GM12891 (cell line): ENCODE measurements at places on chromosomes 3 and 15.

DNA sequence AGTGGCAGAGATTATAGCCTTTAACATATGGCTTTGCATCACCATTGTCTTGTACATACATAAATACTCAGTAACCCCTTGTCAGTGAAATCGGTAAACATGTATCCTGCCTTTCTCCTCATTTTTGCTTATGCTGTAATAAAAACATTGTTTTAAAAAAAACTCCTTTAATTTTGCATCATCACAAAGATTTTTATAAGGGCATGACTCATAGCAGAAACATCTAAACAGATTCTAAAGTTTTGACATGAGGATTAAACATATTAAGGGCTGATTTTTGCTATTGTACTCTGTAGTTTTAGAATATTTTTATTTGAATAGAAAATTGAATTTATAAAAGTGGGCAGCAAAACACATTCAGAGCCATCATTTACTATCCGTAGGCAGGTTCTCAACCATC, 275.9 kb downstream of the ZIC4 start:
- no peak for DNase-seq

DNA sequence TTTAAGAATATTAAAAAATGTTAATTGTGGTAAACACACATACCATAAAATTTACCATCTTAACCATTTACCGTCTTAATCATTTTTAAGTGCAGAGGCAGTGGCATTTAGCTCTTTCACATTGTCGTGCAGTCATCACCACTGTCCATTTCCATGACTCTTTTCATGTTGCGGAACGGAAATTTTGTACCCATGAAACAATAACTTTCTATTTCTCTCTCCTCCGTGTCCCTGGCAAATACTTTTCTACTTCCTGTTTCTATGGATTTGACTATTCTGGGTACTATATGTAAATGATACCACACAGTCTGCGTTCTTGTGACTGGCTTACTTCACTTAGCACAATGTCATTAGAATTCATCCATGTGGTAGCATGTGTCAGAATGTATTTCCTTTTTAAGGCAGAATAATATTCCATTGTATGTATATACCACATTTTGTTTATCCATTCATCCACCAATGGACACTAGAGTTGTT, 27.9 kb downstream of the AKAP13 start:
- DNase-seq, result no peak

DNA sequence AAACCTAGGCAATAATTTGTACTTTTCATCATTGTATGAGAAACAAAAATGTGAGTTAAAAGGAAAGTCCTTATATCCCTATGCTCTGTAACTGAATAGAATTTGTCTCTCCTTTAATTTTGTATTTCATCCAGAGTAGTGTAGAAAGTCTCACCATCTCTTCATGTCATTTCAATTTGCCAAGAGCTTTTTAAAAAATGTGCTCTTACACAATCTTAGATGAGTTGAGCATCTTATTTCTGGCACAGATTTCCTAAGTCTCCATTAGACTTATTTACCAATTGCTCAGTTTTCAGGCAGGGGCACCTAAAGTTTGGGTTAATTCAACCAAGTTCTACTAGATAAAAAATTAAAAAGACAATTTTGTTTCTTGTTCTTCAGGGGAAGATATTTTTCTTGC, 201.5 kb upstream of the RBMS3 start:
- DNase-seq, result no peak

DNA sequence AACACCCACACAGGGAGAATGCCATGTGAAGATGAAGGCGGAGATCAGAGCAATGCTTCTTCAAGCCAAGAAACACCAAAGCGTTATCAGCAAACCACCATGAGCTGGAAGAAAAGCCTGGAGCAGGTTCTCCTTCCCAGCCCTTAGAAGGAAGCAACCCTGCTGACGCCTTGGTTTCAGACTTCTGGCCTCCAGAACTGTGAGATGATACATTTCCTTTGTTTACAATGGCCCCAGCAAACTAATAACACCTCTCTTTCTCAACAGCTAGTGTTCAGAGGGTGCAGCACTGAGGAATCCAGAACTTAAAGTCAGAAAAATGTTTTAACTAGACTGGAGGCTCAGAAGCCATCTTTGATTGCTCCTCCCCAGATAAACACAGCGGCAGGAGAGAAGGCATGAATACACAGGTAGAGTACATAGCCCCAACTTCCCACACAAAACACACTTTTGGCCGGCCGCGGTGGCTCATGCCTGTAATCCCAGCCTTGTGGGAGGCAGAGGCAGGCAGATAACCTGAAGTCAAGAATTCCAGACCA, 132.4 kb upstream of the LPP start:
- DNase-seq, result no peak

DNA sequence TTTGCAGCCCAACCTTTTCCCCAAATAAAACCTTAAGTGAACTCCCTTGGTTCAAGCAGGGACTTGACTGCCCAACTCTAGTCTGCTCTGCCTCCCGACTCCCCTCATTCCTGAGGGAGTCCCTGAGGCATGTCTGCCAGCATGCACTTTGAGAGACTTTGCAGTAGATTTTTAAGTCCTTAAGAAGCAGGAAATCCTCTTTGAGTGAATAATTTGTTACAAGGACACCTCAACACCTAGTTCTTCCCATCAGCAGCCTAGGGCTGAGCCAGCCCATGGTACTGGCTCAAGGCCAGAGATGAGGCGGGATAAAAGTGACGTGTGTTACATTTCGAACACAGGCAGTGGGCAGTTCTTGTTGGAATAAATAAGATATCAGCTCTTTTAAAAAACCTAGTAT, 204.3 kb upstream of the SLC2A2 start:
- DNase-seq, result no peak

DNA sequence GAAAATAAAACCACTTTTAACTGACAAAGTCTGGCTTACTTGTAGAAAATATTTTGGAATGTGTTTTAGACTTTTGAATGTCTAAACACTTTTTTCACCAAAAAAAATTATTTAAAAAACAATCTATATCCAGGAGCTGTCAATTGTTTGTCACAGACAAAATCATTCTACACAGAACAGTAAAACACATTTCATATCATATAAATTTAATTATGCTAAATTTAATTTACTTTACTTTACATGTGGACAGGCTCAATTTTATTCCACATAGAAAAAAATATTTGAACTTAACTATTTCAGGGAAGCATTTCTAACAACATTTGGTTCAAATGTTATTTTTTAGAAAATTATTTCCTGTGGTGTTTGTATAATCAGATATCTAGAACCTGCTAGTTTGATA, 1417.0 kb downstream of the ZPLD1 start:
- DNase-seq, result no peak

DNA sequence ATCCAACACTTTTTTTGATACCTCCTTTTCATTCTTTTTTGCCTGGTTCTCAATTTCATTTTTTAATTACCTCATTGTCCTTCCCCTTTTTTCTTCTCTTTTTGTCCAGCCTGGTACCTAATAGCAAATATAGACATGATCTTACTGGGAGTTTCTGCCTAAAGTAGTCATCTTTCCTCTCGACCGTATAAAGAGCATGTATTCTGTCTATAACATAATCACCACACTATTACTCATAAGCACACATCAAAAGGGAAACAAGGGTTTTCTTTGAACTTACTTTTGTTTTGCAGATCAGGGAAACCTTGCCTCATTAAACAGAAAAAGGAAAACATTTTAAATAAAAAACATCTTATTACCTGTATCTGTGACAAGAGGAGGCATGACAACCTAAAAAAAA, 33.0 kb downstream of the FAM98B start:
- DNase-seq, result no peak

GRCh38 chr3:62229908-62230307, 143.4 kb downstream of the FEZF2 start:
- no peak for DNase-seq

GRCh38 chr3:100129941-100130340, 15.6 kb upstream of the FILIP1L start:
- DNase-seq, result no peak

DNA sequence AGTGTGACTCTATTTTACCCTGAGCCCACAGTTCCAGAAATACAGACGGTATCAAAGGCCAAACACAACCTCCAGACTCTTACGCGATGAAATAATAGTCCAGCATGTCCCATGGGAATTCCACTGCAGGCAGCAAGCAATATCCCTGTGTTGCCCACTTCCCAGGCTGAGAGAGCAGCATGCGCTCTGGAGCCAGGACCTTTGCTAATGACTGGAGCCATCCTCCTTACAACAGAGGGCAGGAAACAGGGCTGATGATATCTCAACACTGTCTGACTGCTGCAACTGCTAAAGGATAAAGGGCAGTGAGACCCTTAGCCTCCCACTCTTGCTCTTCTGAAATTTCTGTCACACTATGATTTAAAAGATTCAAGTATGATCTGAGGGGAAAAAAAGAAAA, 34.8 kb downstream of the MCF2L2 start:
- DNase-seq, result no peak

GRCh38 chr3:45003859-45004258, 22.2 kb upstream of the CLEC3B start:
- no peak for DNase-seq

- no peak for DNase-seq
These were observed 586.9 kb upstream of the SGO1 start for GRCh38 chr3:20772869-20773268.

DNA sequence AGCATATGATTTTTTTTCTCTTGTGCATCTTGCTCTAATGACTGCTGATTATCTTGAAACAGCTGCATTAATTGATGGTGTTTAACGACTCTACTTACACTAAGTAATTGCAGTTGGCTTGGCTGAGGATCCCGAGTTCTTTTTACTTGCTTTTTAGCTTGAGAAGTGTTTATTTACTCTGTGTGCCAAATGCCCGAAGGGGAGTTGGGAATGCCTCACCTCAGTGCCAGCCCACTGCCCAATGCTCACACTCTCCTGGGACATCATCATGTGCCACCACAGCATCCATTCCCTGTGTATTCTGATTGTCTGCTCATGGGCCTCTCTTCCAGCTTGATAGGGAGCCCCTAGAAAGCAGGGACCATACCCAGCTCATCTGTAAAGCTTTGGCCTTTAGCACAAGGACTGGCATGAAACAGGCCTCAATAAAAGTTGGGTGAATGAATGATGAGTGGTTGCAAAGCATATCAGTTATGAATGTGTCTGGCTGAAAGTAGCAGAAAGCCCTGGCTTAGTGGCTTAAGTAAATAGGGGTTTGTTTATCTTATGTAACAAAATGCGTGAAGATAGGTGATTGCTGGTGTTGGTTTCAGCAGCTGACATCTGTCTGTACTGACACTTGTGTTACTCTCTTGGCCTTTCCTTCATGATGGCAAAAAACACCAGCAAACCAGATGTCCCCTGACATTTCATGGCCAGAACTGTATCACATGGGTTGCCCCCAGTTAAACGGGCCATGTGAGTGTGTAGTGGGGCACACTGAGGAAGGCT, 8.1 kb downstream of the PXYLP1 start:
- no peak for DNase-seq

GRCh38 chr3:65779390-65779789, 259.3 kb downstream of the MAGI1 start:
- no peak for DNase-seq

- no peak for DNase-seq
These were observed 1.2 kb upstream of the GPR176 start for GRCh38 chr15:39921274-39921638.

DNA sequence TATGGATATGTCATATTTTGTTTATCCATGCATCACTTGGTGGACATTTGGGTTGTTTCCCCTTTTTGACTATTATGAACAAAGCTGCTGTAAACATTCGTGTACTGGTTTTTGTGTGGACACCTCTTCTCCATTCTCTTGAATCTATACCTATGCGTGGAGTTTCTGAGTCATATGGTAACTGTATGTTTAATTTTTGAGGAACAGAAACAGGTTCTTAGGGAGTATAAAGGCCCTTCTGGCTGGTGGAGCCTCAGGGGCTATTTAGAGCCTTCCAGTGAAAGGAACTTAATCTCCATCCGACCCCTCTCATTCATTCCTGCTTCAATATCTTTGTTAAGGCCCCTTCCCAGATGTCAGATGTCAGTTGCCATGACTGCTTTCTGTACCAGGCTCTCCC, 14.1 kb upstream of the CTXND1 start:
- DNase-seq, result no peak

DNA sequence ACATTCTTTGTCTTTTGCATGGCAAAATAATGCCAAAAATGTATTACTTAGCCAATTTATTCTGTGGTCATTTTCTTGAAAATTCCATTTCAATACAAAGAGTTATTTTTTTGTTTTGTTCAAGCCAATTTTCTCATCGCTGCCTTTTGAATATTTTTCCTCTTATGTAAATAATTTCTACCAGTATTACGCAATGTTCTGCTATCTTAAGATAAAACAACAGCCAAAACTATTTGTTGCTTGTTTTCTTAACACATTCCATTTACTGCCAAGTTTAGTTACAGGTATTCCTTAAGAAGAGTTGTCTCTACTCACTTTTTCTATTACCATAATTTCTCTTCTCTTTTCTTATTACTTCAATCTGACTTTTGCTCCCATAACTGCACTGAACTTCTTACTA, 163.1 kb downstream of the ROBO1 start:
- no peak for DNase-seq

- DNase-seq, result no peak
These were observed 52.6 kb downstream of the HMG20A start for GRCh38 chr15:77473328-77473727.

DNA sequence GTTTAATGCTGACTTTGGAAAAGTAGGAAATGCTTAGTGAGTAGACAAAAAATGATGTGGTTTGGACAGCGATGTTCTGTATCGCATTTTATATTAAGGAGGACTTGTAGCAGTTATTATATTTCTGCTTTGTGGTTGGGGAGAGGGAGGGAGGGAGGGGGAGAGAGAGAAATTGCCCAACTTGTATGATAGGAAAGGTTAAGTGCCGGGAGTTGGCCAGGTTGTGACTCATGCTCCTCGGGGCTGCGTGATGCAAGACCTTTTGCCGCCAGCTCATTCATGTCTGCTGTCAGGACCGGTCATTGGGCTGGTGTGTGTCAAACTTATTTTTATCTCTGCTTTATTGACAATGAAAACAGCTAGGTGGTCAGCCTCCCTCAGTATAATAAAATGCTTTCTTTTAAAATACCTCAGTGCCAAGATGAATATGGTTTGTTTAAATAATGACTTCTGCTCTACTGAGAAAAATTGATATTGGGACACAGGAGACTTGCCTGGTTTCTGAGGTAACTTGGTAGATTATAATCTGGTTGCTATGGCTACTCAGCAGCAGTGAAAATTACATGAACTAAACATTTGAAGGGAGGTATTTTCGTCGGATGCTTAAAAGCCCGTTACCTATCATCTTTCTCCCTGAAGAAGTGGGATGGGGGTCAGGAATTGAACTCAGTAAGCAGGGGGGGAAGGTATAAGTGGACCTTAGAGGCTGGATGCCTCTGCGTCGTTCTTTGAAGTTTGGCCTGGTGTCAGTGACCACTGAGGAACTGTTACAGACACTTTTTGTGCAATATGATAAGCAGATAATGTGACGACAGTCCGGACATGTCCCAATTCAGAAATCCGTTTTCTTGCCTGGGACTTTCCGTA, 90.7 kb downstream of the FNDC3B start:
- DNase-seq, result no peak

GRCh38 chr3:153173758-153174516, 11.9 kb downstream of the RAP2B start:
- DNase-seq, result no peak

GRCh38 chr3:51350751-51351150, 34.3 kb upstream of the MANF start:
- DNase-seq, result no peak
